ENCODE measurements at places on chromosomes 3 and 15.
A peak's percentile ranks its signal among the peaks of the same experiment; 100 is the strongest.

GRCh38 chr15:87817553-87817952, 439.0 kb downstream of the NTRK3 start:
- no peak for DNase-seq

- no peak for DNase-seq
Observed at GRCh38 chr3:133938770-133939462, 43.2 kb upstream of the RAB6B start.

DNA sequence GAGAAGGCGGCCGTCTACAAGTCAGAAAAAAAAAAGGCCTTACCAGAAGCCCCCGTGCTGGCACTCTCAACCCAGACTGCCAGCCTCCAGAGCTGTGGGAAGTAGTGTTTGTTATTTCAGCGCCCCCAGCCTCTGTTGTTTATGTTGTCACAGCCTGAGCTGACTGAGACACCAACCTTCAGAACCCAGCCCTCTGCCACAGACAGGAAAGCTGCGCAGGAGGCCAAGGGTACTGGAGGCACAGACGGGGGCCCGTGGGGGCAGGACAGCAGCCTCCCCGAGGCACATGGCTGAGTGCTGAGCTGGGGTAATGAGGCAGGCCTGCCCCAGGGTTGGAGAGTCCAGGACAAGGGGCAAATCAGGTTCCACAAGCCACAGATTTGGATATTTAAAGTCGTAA, 33.7 kb downstream of the HCN4 start:
- DNase-seq: no peak

DNA sequence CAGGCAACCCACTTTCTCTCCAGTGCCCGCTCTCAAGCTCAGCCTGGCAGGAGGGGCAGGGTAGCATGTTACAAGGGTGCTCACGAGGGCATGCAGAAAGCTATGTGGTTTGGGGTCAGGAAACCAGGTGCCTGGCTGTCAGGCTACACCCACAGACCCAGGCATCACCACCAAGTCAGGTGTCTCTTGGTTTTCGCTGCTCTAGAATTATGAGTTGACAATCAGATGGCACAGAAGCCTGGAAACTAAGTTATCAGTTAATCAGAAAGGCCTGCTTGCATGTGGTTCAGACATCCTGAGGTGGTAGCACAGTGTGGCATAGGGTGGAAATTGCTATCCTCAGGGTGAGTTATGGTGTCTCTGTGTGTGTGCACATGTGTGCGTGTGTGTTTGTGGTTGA, 16.2 kb upstream of the CCR9 start:
- DNase-seq: peak; percentile 37

GRCh38 chr3:22846566-22846965, 356.6 kb upstream of the UBE2E2 start:
- no peak for DNase-seq

DNA sequence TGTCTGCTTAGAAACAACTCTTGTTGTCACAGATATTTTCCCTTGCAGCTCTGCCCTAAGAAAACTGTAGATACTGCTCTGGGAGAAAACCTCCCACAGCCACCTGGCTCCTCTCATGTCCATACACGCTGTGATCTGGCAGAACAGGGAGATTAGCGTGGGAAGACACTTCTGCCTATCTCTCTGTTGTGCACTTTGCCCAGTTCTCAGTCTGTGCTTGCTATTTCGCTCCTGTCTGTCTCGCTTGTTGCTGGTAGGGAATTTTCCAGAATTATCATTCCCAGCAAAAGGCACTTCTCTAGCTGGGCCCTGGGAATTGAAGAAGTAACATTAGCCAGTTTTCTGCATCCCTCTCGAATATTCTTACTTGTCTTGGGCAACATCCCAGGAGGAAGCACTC, 8.1 kb upstream of the GATM start:
- no peak for DNase-seq

DNA sequence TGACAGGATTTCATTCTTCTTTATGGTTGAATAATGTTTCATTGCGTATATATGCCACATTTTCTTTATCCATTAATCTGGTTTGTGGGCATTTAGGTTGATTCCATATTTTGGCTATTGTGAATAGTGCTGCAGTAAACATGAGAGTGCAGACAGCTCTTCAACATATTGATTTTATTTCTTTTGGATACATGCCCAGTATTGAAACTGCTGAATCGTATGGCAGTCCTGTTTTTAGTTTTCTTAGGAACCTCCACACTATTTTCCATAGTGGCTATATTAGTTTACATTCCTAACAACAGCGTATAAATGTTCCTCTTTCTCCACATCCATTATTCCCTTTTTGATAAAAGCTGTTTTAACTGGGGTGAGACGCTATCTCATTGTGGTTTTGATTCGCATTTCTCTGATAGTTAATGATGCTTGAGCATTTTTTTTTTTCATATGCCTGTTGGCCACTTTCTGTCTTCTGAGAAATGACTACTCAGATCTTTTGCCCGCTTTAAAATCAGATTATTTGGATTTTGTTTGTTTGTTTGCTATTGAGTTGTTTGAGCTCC, 21.7 kb downstream of the AQP9 start:
- no peak for DNase-seq

GRCh38 chr3:62922326-62922725, 47.1 kb upstream of the CADPS start:
- DNase-seq: no peak

DNA sequence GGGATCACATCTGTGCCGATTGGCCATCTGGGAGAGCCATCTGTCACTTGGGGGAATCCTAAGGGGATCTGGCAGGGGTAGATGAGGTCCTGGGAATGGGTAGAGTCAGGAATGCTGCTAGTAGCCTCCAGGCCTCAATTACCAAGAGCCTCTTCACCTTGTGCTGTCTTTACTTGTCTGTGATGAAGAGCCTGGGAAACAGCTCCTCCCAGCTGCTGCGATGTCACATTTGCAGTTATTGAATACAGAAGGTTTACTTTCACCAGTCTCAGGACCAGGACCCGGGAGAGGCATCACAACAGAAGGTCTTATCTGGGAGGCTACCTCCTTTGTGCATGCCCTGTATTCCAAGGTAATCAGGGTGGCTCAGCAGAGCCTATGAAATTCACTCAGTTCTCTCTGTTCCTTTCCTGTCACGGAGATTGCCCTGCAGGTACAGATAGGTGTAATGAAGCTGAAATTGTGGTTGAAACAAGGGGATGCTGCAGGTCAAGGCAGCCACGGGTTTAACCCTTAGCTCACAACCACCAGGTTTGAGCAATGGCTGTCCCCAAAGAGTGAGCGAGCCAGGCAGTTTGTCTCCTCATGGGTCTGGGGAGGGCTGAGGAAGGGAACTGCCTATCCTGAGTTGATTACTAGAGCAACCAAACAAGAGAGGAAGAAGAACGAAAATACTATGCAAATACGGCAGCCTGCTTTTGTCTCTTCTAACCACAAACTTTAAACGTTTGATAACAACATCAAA, 298.9 kb upstream of the RORA start:
- no peak for DNase-seq

DNA sequence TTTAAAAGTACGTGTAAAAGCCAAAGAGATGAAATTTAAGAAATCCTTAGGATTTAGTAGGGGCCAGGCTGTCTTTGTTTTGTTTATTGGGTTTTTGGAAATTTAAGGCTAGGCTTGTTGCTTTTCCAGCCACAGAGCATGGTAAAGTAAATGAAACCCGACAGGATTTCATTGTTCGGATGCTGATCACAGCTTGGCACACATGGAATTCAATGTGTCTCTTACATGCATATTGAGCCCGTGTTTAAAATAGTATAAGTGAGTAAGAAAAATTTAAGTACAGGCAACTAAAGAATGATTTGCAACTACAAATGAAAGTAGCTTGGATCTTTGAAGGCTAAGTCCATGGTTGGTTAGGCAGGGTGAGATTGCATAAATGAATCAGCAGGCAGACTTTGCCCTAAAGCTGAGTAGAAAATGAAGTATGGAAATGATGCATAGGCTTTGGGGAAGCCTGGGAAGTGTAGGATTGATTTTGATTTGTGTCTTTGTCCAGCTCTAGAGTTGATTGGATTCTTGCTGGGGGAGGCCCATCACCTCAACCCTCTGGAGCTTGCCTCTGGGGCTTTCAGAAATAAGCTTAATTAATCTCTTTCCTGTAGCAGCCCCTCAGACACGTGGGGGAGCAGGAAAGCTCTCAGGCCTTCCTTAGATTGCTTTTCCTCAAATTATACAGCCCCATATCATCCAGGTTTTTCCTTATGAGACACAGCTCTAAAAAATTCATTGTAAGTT, 68.2 kb upstream of the ADAMTSL3 start:
- no peak for DNase-seq

DNA sequence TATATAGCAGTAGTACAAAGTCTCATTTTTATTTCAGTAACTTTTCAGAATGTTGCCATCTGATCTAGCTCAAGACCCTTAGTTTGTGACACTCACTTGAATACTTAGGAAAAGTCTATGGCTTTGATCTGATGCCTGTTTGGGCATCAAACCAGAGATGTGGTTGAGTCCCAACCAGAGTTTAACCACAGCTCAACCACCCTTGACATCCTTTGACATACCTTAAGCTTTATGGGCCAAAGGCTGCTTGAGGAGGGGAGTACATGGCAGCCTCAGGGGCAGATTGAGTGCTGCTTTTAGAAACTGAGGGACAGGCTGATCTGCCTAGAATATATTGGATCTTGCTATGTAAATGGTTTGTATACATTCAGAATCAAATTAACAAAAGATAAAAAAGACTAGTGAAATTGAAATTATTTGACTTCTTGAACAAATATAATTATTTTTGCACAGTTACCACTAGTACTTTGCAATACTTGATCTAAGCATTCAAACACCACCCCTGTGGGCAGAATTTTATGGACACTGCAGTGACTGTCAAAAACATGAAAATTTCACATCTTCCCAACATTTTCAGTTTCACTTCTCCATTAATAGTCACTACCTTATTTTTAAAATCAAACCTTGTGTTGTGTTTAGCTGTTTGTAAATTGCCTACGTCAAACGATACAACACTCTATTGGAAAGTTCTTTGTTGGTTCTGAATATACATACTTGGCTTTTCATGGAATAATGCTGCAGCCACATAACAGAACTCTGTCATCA, 199.8 kb downstream of the UBE2E2 start:
- DNase-seq: no peak

GRCh38 chr3:11607816-11608215, 35.9 kb downstream of the VGLL4 start:
- DNase-seq: no peak

DNA sequence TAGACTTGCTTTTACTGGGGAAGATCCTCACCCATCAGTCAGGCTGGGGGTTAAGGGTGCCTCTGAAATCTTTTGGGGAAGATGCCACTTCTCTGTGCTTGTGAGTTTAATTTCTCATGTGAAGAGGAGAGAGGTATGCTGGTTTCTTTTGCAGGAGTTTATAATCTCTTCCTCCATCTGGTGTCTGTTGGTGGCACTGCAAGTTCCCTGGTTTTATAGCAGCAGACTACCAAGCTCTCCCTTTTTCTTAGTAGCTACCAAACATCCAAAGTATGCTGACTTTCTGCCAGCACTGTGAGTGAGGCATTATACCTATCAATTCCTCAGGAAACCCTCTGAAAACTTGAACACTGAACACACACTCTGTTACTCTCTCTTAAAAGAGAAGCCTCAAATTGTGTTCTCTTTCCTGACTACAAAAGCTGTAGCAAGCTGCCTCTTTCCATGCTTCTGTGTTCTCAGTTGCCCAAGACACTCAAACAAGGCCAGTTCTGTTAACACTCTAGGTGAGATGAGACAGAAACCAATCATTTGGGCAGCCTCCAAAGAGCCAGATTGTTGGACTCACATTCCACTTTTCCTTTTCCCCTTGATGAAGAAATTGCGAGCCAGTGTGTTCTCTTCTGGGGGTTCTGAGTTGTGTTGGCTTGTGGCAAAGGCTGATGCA, 299.5 kb downstream of the GAP43 start:
- DNase-seq: no peak

DNA sequence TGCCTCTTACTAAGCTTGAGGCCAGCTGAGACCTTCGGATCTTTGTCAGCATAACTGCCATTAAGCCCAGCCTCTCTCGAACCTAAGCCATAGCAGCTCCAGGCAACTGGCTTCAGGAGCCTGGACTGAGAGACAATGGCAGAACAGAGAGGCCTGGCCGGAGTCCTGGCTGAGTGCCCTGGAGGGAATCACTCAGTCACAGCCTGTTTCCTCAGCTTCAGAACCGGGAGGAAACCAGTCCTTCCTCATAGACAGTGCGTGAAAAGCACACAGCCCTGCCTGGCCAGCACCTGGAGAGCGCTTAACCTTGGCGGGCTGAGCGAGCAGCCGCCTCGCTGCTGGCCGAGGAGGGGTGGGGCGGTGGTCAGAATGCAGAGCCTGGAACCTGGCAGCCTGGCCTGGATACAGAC, 21.6 kb downstream of the RNU5B-1 start:
- no peak for DNase-seq

GRCh38 chr15:49918121-49918520, 200.9 kb downstream of the ATP8B4 start:
- no peak for DNase-seq

DNA sequence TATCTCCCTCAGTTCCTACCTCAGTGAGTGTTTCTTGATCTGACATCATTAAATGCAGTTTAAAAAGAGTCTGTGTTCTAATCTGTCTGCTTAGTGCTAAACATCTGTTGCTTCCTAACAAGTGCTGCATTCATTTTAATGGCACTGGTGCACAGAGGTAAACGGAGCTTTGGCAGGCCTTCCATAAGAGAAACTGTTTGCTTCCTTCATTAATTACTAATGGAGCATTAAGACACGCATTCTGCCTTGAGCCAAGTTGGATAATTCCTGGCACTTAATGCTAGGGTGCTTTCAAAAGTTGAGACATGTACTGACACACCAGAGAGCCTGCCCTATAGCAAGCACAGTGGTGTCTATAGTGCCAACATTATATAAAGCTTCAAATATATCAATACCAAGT, 34.7 kb downstream of the SCG5 start:
- DNase-seq: no peak

DNA sequence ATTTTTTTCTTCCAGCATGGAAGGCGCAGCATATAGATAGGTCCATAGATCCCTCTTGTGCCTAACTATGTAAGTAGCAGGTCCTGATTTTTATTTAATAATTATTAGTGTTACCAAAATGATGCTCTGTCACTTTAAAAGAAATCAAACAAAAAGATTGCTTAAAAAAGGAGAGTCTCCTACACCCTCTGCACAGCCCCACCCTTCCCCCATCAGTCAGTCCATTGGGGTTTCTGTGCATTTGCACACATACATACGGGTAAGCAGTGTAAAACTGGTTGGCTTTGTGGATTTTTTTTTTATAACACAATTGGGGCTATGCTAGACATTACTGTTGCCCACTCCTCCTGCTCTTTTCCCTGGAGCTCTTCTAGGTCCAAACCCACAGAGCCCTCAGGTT, 7.0 kb upstream of the RPP14 start:
- DNase-seq: no peak

GRCh38 chr15:72482275-72482674, 8.1 kb downstream of the ARIH1 start:
- no peak for DNase-seq

- DNase-seq: no peak
Observed at GRCh38 chr3:182567700-182568099, 225.6 kb upstream of the ATP11B start.

Data from stimulated activated CD8-positive, alpha-beta memory T cell treated with anti-CD3 and anti-CD28 coated beads, Interleukin-4, amount 100 ng/mL, for 4 hours (primary cell).